ENCODE measurements at places on chromosomes 7 and 10.

GRCh38 chr10:125548878-125549277 lies 134.1 kb downstream of the TEX36 start:
- DNase-seq, result no peak

- no peak for DNase-seq
Measured at GRCh38 chr7:105838627-105839231, 37.7 kb downstream of the ATXN7L1 start.

- no peak for DNase-seq
Measured at GRCh38 chr7:11702938-11703337, 129.1 kb downstream of the THSD7A start.

DNA sequence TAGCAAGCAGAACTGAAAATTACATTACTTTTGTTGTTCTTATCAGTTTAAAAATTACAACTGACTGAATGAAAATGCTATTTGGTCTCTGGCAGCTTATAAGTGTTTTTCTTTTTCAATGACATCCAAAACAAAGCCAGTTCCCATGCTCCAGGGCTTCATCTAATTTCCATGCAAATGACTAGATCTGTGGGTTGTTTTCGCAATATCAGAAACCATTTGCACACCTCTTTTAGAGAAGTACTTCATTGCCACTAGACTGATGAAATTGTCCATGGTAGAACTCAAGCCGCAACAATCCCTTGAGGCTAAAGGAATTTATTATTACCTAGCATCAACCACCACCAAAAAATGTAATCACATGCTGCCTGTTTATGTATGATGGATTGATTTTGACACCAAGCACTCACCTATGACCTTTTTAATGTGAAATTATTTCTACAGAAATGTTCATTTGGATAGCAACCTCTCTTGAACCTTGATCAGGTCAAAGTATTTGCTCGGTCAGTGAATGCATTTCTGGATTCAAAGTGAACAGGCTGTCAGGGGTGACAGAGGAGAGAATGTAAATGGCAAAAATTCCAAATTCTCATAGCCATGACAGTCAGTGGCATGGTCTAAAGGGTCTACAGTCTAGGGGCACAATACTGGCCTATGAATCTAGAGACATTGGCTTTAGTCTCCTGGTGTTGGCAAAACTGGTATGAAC lies 769.3 kb downstream of the SORCS1 start:
- DNase-seq, result no peak

- DNase-seq, result no peak
Measured at GRCh38 chr7:116687801-116688201, 15.8 kb downstream of the MET start.

DNA sequence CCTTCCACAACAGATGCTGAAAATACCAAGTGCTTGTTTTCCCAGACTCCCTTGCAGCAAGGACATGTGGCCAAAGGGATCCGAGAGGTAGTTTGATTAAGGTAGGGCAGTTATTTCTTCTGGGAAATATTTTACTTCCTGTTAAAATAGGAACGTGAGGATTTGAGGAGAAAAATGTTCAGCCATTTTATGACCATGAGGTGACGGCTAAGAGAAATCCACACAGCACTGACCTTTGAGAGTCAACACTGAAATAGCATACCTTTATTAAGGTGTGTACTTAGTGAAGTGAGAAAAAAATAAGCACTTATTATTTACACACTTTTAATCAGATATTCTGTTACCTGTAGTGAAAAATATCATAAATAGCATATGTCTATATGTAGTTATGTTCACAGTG lies 133.9 kb downstream of the PPP1R3A start:
- no peak for DNase-seq

GRCh38 chr7:138842111-138842510 lies 44.1 kb upstream of the ATP6V0A4 start:
- DNase-seq, result no peak

GRCh38 chr7:107503687-107504086 lies 33.8 kb downstream of the GPR22 start:
- no peak for DNase-seq

DNA sequence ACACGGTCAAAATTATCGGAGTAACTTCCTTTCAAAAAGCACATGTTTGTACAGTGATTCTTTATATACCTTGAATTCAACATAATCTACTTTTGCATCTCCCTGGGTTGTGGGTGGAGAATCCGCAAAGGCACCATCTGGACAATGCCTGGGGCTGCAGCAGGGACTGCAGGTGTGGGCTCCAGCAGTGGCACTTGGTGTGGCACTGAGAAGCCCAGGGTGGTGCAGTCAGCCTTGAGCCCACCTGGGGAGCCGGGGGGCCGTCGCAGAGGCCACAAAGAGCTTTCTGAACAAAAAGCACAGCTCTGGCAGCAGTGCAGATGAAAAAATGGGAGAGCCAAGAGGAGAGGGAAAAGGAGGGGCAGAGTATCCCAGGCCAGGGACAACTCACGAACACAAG lies 22.2 kb downstream of the PARD3 start:
- DNase-seq, result no peak

GRCh38 chr10:18583575-18584270 lies 67.7 kb downstream of the NSUN6 start:
- DNase-seq, result no peak

DNA sequence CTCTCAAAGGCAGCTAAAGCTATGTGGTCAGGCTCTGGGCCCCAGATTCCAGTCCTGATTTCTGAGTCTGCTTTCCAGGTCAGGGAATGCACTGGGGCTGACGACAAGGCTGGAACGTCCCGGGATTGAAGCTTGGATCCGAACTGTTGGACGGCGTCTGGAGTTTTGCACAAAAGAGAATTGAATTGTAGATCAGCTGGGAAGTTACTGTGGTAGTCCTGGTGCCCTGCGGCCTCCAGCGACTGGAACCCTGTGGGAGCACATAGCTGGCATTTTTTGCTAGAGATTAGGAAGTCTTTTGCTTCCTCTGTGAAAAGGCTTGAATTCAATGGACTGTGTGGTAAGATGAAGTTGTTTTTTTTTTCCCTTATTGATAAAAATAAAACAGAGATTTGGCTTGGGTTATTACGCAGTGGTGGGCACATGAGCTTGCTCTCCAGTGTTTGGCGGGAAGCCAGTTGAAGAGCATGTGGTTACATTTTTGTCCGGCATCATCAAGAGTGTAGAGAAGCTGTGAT lies at the start of gene HK1:
TSS of gene HK1 (plus strand) at position 51 of the 518 bp plus-strand sequence.
- no peak for DNase-seq

DNA sequence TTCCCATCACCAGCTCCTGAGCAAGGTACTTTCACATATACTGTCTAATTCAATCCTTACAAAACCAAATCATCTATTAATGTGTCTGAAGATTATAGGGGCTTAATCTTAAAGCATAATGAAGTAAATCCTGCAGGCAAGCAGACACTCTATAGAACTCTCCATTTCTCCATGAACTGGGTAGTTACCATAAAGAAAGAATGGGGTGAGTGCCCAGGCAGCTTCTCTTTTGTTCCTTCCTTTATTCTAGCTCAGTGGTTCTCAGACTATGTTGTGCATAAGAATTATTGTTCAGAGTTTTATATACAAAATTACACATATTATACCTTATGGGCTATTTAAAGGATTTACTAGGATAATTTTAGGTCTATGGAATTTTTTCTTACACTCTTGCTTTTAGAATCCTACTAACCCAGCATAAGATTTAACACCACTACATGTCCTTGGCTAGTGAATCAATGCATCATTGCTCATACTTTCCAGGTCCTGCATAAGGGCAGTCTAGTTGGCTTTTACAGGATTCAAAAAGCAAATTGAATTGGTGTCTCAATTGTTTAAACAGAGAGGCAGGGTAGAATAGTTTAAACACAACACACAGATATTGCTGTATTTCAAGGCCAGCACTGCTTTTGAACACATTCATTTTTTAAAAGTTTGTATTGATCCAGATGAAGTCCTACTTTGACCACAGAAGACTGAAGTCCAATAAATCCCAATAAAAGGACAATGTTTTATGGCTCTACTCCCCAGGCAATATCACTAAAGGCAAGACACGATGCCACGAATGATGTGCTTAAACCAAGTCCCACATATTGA lies 12.9 kb downstream of the SGCE start:
- no peak for DNase-seq

DNA sequence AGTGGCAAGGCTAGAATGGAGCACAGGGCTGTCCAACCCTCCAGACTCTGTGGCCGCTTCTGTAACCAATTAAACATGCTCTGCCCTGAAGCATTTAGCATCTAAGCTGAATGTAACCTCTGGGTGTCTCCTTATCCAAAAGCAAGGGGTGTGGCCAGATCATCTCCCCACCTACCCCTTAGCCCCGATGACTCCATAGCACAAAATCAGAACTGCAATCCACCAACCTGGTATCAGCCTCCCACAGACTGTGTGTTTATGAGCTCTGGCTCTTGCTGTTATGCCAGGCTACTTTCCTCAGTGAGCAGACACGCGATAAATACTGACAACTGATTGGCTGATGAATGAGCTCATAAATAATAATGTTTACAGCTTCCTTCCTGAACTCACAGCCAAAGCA lies 3.2 kb downstream of the FRMD4A start:
- DNase-seq, result no peak

DNA sequence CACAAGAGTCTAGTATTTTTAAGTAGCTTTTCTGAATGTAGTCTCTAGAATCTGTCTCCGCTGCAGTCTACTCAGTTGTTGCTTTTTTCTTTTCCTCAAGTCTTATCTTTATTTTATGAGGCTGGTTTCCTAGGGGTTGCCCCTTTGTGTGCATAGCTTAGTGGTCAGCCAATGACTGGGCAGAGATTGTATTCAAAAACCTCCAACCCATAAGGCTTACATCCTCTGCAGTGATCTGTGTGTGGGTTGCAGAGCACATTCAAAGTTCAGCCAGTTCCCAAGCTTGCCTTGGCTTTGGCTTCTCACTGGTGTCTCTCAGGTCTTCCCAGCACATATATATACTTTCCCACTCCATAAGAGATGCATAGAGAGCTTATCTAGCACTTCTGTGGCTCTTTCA lies 160.0 kb upstream of the TCF7L2 start:
- no peak for DNase-seq

DNA sequence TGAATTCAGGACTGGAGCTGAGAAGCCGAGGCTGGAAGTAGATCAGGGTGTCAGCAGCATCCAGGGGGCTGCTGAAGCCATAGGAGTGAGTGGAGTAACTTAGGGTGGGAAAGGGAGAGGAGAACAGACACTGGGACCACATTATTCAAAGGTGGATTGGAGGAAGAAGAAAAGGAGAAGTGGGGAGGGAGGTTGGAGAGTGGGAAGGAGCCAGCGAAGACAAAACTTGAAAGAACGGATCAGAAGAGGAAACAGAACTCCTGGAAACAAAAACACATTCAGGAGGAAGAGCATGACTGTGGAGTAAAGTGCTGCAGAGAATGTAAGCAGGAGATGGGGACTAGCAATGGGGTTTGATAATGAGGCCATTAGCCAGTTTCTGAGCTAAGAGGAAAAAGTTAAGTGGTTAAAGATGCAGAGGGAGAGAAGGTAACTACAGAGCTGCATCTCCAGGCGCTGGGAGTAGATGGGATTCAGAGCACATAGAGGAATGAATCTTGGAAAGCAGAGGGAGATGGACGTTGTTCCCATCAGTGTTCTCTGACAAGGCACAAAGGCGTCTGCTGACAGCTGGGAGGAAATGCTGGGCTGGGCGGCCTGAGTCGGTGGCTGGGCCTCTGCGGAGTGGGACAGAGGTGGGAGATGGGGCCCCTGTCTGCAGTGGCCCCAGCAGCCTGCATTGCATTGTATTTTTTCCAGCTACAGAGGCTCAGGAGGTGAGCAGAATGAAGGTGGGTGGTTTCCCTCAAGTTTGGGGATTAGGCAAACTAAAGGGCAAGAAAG lies 63.1 kb upstream of the LEP start:
- no peak for DNase-seq

Measured in activated T-cell treated with anti-CD3 and anti-CD28 coated beads for 48 hours (primary cell).